ENCODE measurements at places on chromosomes 7 and 10. TPM values are rescaled to one million over a fixed set of nuclear protein-coding genes. Genes with fewer than 3 reads are reported as not detected.

DNA sequence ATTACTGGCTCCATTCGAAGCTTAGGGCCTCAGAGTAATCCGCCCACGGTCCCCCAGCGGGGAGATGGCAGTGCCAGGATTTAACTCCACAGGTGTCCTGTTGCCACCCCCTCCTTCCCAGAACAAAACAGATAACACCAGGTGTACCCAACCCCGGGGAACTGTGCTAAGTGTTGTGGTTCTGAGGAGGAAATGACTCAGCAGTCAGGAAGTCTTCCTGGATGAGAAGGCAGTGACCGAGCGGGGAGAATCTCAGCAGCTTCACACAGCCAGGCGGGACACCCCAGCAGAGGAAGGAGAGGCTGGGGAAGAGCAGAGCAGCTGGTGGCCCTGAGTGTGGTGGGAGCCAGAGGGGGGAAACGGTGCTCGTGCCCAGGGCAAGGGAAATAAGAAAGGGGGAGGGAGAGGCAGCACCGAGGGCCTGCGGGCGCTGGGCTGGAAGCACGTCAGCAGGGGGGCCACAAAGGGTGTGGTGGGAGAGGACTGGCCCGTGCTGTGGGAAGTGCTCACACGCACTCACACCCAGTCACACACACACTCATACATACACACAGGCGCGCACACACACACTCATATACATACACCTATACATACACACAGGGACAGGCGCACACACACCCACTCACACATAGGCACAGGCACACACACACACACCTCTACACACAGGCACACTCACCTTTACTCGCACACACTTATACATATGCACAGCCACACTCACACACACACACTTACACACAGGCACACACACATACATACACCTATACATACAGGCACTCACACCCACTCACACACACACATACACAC lies 59.8 kb upstream of the CHST15 start:
- DNase-seq, result peak; percentile 72
- H3K27ac ChIP-seq, result peak overlapping the region; percentile 69
- no peaks in the 10 kb centered on the region for H3K36me3 ChIP-seq
- H3K4me1 ChIP-seq, result peaks cover 8% of the 10 kb centered on the region
- H3K4me3 ChIP-seq, result no peak overlapping the region

- H3K36me3 ChIP-seq, result no peaks in the 10 kb centered on the region
- DNase-seq, result no peak
- no peaks in the 10 kb centered on the region for H3K4me1 ChIP-seq
Observed at GRCh38 chr7:30927559-30927958, 15.9 kb downstream of the AQP1 start.

- H3K27ac ChIP-seq, result no peak overlapping the region
- DNase-seq, result no peak
- no peak overlapping the region for H3K4me3 ChIP-seq
- H3K36me3 ChIP-seq, result no peaks in the 10 kb centered on the region
- H3K4me1 ChIP-seq, result no peaks in the 10 kb centered on the region
Observed at GRCh38 chr10:124033887-124034218, 59.5 kb downstream of the CHST15 start.

DNA sequence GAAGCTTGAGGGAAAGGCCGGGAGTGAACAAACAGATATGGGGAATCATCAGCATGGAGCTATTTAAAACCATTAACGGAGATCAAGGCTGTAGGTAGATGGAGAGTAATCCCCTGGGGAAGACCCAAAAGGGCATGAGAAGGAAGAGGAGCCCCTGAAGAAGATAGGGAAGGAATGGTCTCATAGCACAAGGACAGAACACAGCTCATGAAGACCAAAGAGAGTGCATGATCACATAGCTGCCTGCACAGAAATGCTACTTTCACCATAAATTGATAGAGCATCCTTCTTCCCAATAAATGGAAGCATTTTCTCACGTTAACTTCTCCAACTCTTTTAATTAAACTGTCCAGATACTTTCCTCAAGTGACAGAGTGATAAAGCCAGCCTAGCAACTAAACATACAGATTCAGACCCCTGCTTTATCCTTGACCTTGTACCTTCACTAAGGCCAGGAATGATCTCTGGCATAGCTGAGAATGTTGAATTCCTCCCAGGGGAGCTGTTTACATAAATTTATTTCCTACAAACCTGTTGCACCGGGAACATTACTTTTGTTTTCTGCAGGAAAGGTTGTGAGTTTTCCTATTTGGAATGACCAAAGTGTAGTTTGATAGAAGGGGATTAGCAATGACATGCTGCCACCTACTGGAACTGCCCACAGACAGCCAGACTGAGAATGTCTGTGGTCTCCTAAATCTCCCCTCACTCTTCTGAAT lies 110.8 kb upstream of the LRGUK start:
- H3K36me3 ChIP-seq, result no peaks in the 10 kb centered on the region
- no peak overlapping the region for H3K4me3 ChIP-seq
- H3K4me1 ChIP-seq, result no peaks in the 10 kb centered on the region
- no peaks in the 10 kb centered on the region for H3K27me3 ChIP-seq

DNA sequence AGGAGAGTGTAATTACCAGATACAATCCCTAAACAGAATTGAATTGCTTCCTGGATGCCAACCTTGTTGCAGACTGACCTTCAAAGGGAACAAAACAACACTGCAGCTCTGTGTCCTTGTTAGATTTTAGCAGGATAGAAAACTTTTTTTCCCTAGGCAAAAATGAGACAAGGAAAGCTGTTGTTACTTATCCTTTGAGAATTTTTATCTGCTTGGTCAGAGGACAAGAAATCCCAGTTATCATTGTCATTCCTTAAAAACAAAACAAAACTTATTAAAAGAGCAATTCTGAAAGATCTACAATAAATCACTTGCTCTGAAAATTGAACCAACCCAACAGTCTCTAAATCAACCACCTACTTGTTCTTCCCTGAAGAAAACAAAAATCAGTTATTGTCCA lies 652.6 kb downstream of the REEP3 start:
- no peak overlapping the region for H3K27ac ChIP-seq
- no peaks in the 10 kb centered on the region for H3K27me3 ChIP-seq
- H3K4me1 ChIP-seq, result no peaks in the 10 kb centered on the region
- no peak for DNase-seq
- no peaks in the 10 kb centered on the region for H3K36me3 ChIP-seq
- no peak overlapping the region for H3K4me3 ChIP-seq

DNA sequence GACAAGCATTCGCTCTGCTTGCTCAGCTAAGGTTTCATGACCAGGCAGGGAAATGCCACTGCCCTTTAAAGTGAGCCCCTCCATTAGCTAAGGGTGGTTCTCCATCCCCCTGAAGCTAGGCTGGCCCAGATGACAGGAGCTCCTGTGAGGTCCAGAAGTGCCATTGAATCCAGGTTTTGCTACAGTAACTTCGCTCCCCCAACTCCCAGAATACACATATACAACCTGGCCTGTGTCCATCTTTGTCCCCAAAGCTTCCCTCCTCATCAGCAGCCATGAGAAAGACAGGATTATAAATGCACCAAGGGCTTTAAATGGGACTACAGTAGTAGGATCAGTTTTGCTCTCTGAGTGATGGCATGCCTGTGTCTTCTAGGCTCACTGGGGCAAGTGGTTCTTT lies 35.5 kb upstream of the VCL start:
- H3K4me3 ChIP-seq, result no peak overlapping the region
- H3K36me3 ChIP-seq, result no peaks in the 10 kb centered on the region
- no peaks in the 10 kb centered on the region for H3K27me3 ChIP-seq
- peaks cover under 1% of the 10 kb centered on the region for H3K4me1 ChIP-seq

DNA sequence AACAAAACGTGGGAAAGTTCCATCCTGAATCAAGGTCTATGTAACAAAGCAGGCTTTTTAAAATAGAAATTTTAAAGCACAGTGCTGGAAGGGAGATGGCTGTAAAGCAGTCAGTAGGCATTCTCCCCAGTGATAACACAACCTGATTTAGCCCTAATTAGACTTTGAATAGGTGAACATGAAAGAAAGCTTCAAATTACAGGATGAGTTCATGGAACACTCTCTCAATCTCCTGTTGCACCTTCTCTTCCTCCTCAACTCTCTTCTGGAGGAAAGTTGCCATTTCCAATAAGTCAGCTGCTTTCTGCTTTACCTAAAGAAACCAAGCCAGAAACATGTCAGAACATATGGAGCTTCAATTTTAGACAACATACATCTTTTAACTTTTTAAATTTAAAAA lies 20.1 kb downstream of the SFR1 start:
- no peaks in the 10 kb centered on the region for H3K27me3 ChIP-seq
- no peak for DNase-seq
- H3K4me3 ChIP-seq, result no peak overlapping the region
- no peak overlapping the region for H3K27ac ChIP-seq
- H3K4me1 ChIP-seq, result no peaks in the 10 kb centered on the region

- H3K36me3 ChIP-seq, result no peaks in the 10 kb centered on the region
- no peak for DNase-seq
- no peak overlapping the region for H3K4me3 ChIP-seq
- no peak overlapping the region for H3K27ac ChIP-seq
- H3K4me1 ChIP-seq, result peaks cover 2% of the 10 kb centered on the region
Observed at GRCh38 chr10:62939698-62940097, 123.5 kb upstream of the EGR2 start.

DNA sequence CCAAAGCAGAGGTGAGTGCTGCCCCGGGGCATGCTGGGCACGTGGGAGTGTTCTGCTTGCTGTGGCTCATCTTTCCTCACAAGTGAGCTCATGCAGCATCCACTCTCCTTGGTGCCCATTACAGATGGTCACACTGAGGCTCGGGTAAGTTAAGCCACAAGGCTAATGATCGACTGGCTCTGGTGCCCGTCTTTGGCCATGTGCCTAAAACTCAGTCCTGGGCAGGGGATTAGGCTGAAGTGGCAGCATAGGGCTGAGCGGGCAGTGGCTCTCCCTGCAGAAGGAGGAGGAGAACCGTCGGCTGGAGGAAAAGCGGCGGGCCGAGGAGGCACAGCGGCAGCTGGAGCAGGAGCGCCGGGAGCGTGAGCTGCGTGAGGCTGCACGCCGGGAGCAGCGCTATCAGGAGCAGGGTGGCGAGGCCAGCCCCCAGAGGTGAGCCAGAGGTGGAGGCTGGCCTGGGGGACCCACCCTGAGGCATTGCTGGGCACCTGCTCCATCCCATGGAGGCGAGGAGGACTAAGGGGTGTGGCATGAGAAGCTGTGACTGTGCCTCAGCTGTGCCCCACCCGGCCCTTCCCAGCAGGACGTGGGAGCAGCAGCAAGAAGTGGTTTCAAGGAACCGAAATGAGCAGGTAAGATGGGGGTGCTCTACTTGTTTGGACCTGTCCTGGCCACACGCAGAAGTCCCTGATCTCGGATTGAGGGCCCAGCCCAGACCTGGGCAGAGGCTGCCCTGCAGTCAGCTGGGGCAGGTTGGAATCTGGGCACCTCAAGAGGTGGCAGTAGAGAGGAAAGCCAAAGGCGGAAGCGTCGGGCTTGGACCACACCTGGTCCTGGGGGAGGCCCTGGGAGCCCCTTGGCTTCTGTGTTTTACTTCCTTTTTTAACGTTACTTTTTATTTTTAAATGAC lies 7.3 kb downstream of the PGAM2 start:
- peaks cover 10% of the 10 kb centered on the region for H3K36me3 ChIP-seq
- no peaks in the 10 kb centered on the region for H3K27me3 ChIP-seq
- no peak for DNase-seq
- no peak overlapping the region for H3K4me3 ChIP-seq

DNA sequence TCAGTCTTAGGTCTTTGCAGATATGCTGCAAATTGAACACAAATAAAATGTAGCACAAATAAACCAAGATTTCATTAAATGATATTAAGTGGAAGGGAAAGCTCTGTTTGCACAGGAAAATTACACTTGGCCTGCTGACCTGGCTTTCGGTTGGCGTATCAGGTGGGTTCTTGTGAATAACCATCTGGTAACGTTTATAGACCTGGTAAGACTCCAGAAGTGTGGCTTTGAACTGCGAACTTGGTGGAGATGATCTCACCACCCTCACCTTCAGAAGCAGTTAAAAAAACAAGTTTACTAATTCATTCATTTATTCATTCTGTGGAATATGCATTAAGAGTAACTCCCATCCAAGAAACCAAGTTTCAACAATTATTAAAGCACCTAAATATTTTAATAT lies 28.1 kb downstream of the ATE1 start:
- no peaks in the 10 kb centered on the region for H3K27me3 ChIP-seq
- no peak overlapping the region for H3K4me3 ChIP-seq
- no peak for DNase-seq
- H3K4me1 ChIP-seq, result no peaks in the 10 kb centered on the region
- H3K36me3 ChIP-seq, result no peaks in the 10 kb centered on the region
- H3K27ac ChIP-seq, result no peak overlapping the region

- no peaks in the 10 kb centered on the region for H3K4me1 ChIP-seq
- no peaks in the 10 kb centered on the region for H3K27me3 ChIP-seq
- H3K36me3 ChIP-seq, result no peaks in the 10 kb centered on the region
- no peak for DNase-seq
Observed at GRCh38 chr10:22315455-22316285, 518 bp upstream of the COMMD3 start.

- H3K27ac ChIP-seq, result peak within 1 kb of the TSS; percentile 98
- H3K27me3 ChIP-seq, result no peaks in the 10 kb centered on the region
- no peak for DNase-seq
- H3K36me3 ChIP-seq, result no peaks in the 10 kb centered on the region
Observed at GRCh38 chr7:74657692-74658177, at the start of gene GTF2I. Gene GTF2I (plus strand): TSS chr7:74657718. CDS start chr7:74689129, 31,411 bp downstream.

DNA sequence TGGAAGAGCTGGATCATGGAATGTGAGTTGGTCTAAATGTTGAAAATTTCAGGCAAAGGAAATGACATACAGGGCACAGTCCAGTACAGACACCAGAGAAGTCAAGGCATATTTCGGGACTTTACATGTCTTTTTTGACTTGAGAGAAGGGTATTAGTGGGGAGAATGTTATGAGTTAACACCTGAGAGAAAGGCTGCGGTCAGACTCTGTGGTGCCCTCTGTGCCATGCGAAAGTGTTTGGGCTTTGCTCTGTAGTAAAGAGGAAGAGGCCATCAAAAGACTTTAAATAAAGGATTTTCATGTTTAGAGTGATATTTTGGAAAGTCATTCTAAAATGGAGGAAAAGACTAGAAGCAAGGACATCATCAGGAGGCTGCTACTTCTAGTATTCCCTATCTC lies 607.4 kb downstream of the CCSER2 start:
- H3K27ac ChIP-seq, result no peak overlapping the region
- DNase-seq, result no peak
- no peak overlapping the region for H3K4me3 ChIP-seq
- H3K4me1 ChIP-seq, result no peaks in the 10 kb centered on the region
- no peaks in the 10 kb centered on the region for H3K27me3 ChIP-seq

GRCh38 chr10:131480066-131480465 lies 168.5 kb upstream of the TCERG1L start:
- no peaks in the 10 kb centered on the region for H3K36me3 ChIP-seq
- no peaks in the 10 kb centered on the region for H3K4me1 ChIP-seq
- H3K4me3 ChIP-seq, result no peak overlapping the region
- DNase-seq, result no peak
- no peaks in the 10 kb centered on the region for H3K27me3 ChIP-seq

GRCh38 chr7:28771906-28772622 lies 186.1 kb downstream of the TRIL start:
- no peaks in the 10 kb centered on the region for H3K4me1 ChIP-seq
- no peak for DNase-seq
- no peak overlapping the region for H3K27ac ChIP-seq
- H3K27me3 ChIP-seq, result no peaks in the 10 kb centered on the region

The NOS3 gene
- total RNA-seq, result 3.8 TPM

The GBF1 gene
- total RNA-seq, result 25.9 TPM

The SCIN gene
- 0.96 TPM for total RNA-seq

The SEPHS1 gene
- 53.3 TPM for total RNA-seq

Data from breast epithelium (tissue), 4 donors.